ENCODE measurements at places on chromosomes 3 and 15.

DNA sequence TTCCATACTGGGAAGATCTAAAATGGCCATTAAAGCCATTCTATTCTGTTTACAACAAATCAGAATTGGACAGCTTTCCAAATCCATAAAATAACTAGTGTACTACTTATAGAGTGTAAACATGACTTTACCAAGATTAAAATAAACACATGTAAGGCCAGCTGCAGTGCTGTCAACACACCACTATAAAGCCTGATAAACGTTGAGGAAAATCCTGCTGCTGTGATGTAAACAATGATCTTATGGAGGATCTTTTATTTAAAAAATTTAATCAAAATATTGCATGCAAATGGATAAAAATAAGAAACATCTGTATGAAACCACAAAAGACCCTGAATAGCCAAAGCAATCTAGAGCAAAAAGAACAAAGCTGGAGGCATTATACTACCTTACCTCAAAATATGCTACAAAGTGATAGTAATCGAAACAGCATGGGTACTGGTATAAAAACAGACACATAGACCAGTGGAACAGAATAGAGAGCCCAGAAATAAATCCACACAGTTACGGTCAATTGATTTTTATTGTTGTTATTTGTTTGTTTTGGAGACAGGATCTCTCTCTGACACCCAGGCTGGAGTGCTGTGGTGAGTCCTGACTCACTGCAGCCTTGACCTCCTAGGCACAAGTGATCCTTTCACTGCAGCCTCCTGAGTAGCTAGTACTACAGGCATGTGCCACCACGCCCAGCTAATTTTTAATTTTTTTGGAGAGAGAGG, 428.8 kb upstream of the C2CD4B start:
- DNase-seq, result peak; percentile 50

GRCh38 chr3:47164007-47164881, at the start of gene SETD2:
TSS of gene SETD2 (minus strand) at chr3:47164113. CDS start at chr3:47163924, 189 bp downstream.
- DNase-seq, result peak; percentile 94

DNA sequence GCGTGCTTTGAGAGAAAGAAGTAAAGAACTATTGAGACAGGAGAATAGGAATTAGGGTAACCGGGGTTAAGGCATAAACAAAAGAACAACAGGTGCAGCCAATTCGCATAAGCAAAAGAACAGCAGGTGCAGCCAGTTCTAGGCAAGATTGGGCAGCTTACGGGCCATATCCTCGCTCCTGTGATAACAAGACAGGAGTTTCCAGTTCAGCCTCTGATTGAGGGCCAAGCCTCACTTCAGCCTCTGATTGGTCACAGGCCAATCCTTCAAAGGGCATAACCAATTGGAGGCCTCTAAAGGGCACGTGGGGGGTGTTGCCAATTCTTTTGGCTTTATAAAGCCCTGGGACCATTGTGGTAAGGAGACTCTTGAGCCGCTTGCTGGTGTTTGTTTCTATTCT, 143.5 kb downstream of the GADL1 start:
- no peak for DNase-seq

GRCh38 chr3:32109256-32109655, 2.8 kb downstream of the GPD1L start:
- DNase-seq, result peak; percentile 26

- DNase-seq, result no peak
Observed at GRCh38 chr15:91471468-91471867, 371.4 kb downstream of the SV2B start.

DNA sequence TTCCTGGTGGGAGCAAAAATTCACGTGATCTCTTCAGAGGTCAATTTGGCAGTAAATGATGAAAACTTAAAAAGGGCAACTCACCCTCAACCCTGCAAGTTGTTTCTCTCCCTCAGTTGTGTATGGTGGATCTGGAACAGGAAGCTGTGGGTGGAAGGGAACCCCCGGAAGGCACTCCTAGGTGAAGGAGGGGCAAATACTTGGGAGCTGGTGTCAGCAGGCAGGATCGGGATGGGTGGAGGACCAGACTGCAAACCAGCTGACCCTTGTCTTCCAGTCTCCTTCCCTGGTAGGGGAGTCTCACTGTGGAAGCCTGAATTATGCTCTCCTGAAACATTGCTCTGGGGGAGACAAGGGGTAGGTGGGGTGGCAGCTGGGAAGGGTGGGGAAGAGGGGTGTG, 33.5 kb downstream of the PRR23E start:
- no peak for DNase-seq

DNA sequence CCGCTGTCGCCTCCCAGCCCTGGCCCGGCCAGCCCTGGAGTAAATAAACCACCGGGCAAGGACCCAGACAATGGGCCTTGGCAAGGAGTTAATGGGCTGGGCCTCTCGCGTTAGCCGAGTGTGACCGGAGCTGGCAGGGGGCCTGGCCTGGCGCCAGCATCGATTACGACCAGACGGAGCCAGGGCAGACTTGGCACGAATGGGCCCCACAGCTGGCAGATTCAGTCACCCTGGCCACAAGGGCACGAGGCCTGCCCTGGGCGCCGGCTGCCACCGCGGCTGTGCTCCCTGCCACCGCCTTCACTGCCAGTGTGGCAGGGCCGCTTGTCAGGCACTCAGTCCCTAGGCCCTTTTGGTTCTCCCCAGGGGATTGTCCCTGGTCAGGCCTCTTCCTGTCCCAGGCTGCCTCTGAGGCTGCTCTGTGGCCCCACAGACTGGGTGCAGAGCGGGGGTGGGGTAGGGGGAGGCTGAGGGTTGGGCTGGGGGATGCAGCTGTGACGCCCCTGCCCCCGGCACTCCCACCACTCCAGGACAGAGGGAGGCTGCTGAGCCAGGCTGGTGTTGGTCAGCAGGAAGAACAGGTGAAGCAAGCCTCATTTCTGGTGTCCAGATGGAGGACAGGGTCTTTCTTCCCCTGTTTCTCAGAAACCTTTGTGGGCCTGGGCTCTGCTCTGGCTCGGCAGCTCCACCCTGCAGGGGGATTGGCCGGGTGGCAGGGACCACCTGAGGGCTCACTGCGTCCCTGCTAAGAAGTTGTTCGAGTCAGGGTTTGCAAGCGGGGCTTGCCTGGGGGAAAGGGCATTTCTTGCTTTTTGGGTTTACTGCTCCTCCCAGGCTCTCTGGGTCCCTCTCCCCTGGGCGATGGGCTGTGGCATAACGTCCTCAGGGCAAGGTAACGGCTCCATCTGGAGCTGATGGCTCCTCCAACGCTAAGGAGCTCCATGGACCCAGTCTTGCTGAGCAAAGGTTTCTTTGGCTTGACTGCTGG, 30.5 kb upstream of the SRP14 start:
- no peak for DNase-seq

- no peak for DNase-seq
Observed at GRCh38 chr3:120572027-120572426, 24.1 kb upstream of the NDUFB4 start.

DNA sequence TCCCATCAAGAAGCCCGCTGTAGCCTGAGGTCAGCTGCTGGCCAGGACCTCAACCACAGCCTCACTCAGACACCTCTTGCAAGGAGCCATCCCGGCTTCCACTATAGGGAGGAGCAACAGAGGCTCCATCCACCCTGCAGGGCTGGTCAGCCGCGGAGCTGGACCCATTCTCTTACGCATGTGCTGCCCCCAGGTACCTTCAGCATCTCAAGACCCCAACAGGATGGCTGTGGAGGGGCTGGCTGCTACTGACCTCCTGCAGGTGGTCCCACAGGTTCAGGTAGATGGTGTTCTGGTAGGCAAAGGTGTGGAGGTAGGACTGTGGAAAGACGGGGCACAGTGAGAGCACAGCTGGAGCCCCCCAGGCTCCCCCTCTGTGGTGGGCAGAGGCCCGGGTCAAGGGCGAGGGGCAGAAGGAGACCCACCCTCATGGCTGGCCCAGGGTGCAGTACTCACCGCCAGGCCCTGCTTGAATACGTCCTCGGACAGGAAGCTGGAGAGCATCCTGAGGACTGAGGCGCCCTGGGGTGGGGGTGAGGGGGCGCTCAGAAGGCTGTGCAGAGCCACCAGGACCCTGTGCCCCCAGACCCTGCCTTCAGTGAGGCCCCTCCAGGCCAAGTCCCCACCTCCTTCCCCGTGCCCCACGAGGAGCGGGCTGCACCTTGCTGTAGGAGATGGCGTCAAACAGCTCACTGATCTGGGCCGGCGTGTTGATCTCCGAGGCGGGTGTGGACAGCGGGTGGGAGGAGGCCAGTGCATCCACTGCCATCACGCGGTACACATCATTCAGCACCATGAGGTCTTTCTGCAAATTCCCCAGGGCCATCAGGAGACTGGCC, 11.4 kb downstream of the ANPEP start:
- no peak for DNase-seq

- no peak for DNase-seq
Observed at GRCh38 chr3:165390166-165390565, 194.0 kb upstream of the SLITRK3 start.

- no peak for DNase-seq
Observed at GRCh38 chr3:63274359-63274758, 3.7 kb upstream of the SYNPR start.

DNA sequence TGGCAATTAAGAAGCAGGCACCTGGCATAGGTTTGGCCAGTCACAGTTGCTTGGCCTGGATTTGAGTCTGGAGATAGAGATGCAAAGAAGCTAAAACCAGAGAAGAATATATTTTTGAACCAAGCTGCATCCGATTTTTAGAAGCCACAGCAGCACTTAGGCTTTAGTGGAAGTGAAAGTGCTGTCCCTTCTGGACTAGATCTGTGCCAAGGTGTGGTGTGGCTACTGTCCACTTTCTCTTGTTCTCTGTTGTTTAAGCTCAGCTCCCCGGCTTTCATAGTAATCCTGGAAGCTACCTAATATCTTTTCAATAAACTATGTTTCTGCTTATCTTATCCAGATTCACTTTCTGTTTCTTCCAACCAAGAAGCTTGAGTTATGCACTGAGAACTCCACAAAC, 183.4 kb upstream of the THRB start:
- DNase-seq, result no peak

DNA sequence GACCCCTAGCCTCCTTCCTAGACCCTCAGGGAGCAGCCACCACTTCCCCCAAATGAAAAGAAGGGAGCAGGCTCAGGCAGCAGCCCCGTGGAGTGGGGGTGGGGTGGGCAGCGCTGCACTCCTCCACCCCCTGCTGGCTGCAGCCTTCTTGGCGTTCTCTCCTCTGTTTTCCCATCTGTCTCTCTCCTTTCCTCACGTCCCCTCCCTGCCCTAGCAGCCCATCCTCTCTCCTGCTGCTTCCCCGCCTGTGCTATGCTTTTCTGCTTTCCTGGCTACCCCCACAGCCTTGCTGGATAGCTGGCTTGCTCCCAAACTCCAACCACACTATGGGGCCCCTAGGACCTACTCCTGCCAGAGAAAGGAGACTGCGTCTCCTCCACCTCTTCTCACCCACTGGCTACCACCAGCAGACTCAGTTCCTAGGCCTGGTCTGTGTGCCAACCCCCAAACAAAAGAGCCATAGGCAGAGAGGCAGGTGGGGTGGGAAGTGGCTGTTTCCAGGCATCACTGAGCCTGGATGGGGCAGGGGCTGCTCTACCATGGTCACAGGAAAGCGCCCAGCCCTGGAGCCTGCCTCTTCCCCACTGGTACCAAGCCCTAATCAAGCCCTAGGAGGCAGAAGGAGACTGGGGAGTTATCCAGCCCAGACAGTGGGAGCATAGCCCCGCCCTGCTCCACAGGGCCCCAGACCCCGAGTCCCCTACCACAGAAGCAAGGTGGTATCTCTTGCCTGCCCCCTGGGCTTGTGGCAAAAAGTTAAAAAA, 3.4 kb upstream of the DISP2 start:
- peak; percentile 48 for DNase-seq

- DNase-seq, result no peak
Observed at GRCh38 chr15:85906640-85907039, 111.9 kb upstream of the KLHL25 start.

DNA sequence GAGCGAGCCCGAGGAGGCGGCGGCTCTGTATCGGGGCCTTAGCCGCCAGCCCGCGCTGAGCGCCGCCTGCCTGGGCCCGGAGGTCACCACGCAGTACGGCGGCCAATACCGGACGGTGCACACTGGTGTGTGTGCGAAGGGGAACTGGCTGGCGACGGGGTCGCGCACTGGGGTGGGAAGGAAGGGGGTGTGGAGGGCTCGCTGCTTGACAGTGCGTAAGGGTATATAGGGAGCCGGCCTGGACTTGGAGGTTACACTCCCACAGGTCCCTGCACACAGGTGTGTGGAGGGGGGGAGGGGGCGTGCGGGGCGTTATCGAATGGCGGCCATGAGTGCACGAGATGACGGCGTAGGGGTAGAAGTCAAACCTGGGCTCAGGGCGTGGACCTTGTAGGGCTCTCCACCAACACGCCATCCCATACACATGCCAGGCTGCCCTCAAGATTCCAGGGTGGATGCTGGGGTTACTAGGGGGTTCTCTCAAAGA, 389 bp downstream of the APEH start:
- DNase-seq, result no peak

DNA sequence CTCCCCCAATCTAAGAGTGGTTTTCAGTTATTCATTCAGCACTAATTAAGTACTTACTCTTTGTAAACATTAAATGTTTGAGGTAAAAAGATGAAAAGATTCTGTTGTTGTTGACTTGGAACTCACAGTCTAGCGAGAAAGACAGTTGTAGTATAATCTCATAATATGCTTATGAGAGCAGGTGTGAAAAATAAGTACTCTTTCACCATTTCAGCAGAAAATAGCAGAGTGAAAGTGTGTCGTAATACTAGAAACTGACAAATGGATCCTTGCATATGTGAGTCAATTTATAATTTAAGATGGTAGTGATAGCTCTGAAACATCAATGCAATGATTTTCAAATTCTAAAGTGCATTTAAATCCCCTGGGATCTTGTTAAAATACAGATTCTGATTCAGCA, 618.8 kb upstream of the CCDC54 start:
- no peak for DNase-seq

- DNase-seq, result no peak
Observed at GRCh38 chr15:60573936-60574335, 95.0 kb upstream of the ICE2 start.

GRCh38 chr3:4580346-4581123, 87.4 kb downstream of the ITPR1 start:
- no peak for DNase-seq

DNA sequence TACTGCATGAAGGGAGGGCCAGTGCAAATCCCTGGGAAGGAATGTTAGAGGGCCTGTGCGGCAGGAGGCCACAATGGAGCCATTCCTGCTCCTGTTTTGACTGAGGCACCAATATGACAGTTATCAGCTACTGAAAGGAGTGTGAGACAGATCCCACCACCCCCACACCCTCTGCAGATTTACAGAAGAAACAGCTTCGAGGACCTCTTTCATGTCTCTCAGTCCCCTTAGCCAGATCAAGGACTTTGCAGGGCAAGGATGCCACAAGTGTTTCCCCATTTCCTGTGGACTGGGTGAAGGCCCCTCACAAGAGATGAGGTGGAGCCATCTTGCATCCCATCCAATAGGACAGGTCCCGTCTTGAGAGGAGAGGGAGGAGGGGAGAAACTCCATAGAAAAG, 48.5 kb upstream of the RASGRP1 start:
- DNase-seq, result no peak

DNA sequence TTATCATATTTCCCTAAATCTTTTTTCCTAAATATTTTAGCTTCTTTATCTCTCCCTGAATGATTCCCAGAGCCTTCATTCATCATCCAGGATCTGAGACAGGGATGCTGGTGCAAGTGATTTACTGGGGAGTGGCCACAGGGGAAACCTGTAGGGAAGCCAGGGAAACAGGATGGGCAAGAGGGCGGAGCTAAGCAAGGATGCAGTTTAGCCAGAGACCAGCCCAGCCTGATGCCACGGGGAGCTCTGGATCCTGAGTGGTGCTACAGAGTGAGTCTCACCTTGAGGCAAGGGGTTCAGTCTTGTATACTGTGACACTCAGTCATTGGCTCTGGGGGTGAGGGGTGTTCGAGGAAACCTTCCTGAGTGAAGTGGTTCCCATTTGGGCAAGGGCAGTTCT, 39.7 kb upstream of the LRRFIP2 start:
- no peak for DNase-seq

Data from mesenchymal stem cell (in vitro differentiated cells and primary cell).